ENCODE measurements at places on chromosomes 6 and 20. TPM values are rescaled to one million over a fixed set of nuclear protein-coding genes. Genes with fewer than 3 reads are reported as not detected.

DNA sequence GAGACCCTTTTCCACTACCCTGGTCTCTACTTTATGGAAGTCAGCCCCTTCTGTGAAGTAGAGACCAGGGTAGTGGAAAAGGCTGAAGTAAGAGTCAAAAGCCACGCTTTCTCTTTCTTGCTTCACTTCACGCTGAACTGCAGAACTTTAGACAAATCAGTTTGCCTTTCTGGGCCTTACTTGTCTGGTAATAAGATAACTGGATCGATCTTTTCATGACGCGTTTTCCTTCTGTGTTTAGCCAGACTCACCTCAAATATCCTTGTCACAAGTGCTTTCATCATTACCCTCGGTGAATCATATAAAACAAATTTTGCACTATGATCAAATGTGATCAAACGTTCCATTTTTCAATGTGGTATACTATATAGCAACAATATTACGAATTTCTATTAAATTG lies 170.7 kb downstream of the CLIC5 start:
- no peak overlapping the region for H3K4me3 ChIP-seq
- H3K27ac ChIP-seq = no peak overlapping the region
- no peaks in the 10 kb centered on the region for H3K36me3 ChIP-seq
- H3K4me1 ChIP-seq = no peaks in the 10 kb centered on the region

GRCh38 chr6:42532038-42532669 lies 31.7 kb upstream of the UBR2 start:
- H3K27ac ChIP-seq = no peak overlapping the region
- no peak overlapping the region for H3K4me3 ChIP-seq
- H3K27me3 ChIP-seq = peaks cover 1% of the 10 kb centered on the region
- no peaks in the 10 kb centered on the region for H3K4me1 ChIP-seq
- DNase-seq = peak; percentile 72

DNA sequence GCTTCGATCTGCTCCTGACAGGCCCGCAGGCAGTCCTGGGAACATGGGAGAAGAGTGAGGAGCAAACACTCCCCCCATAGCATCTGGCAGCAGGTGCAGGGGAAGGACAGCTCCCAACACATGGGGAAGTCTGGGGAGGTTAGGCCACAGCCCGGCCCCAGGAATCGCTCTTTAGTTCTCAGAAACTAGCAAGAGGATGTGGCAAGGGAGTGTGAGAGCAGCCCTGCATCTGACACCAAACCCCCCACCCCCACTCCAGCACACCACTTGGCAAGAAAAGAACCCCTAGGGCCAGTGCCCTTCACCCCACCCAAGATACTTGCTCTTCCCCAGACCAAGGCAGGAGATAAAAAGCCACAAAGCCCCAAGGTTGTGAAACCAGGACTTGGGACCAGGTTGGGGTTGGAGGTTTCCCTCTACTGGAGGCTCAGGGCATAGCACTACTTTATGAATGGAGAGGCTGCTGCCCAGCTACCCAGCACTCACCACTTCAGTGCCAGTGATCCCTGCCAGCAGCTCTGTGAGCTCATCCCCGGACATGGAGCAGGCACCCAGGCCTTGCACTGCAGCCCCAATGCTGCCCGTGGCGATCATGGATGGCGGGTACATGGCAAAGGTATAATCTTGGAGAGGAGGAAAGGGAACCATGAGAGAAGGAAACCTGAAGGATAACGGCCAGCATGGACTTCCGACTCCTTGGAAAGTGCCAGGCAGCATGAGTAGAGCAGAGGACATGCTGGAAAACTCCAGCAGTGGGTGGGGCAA lies 5.4 kb downstream of the CCND3 start:
- peak overlapping the region; percentile 87 for H3K27ac ChIP-seq
- peak overlapping the region; percentile 100 for H3K4me3 ChIP-seq

DNA sequence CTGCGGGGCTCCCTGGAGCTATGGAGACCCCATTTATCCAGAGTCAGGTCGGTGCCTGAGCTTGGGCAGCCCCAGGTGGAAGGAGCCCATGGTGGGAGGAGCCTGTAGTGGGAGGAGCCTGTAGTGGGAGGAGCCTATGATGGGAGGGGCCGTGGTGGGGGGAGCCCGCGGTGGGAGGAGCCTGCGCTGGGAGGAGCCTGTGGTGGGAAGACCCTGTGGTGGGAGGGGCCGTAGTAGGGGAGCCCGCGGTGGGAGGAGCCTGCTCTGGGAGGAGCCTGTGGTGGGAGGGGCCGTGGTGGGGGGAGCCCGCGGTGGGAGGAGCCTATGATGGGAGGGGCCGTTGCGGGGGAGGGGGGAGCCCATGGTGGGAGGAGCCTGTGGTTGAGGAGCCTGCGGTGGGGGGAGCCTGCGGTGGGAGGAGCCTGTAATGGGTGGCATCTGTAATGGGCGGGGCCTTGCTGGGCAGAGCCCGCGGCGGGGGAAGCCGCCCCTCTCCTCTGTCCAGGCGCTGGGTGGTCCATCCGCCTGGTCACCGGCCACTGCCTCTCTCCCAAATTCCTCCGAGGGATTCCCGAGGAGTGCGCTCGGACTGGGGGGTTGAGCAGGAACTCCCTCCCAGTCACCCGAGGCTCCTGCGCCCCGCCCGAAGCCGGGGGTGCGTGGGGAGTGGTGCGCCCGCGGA lies 567 bp upstream of the FNDC11 start:
- H3K4me3 ChIP-seq = peak overlapping the region; percentile 77
- peaks cover 12% of the 10 kb centered on the region for H3K4me1 ChIP-seq
- H3K36me3 ChIP-seq = peaks cover 6% of the 10 kb centered on the region
- peaks cover 15% of the 10 kb centered on the region for H3K27me3 ChIP-seq

- H3K27ac ChIP-seq = peak overlapping the region; percentile 5
- peaks cover 18% of the 10 kb centered on the region for H3K4me1 ChIP-seq
- peaks cover 2% of the 10 kb centered on the region for H3K36me3 ChIP-seq
- peak; percentile 70 for DNase-seq
- H3K4me3 ChIP-seq = no peak overlapping the region
Observed at GRCh38 chr6:119052292-119052889, 26.1 kb downstream of the FAM184A start.

DNA sequence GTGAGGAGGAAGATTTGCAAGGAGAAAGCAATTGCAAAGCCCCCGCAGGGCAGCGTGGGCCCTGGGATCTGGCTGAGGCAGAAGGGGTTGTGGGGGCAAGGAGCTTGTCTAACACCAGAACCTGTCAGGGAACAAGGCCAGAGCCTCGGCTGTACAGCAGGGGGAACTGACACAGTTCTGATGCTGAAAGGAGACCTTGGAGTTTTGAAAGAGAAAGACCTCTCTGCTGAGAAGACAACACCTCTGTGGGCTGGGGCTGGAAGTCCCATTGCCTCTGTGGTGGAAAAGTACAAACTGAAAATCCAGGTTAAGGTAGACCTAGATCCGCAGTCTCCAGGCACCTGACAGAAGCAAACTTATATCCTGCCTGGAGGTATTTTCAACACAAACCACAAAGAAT lies 86.9 kb upstream of the CST7 start:
- H3K36me3 ChIP-seq = no peaks in the 10 kb centered on the region
- no peak overlapping the region for H3K27ac ChIP-seq
- no peak for DNase-seq
- no peaks in the 10 kb centered on the region for H3K27me3 ChIP-seq
- no peak overlapping the region for H3K4me3 ChIP-seq
- peaks cover 13% of the 10 kb centered on the region for H3K4me1 ChIP-seq

Gene TINAG
- total RNA-seq = not detected

Gene OPRM1
- total RNA-seq = not detected

Gene DEFB127
- not detected for total RNA-seq
